ENCODE measurements at places on chromosomes 1 and 21.

DNA sequence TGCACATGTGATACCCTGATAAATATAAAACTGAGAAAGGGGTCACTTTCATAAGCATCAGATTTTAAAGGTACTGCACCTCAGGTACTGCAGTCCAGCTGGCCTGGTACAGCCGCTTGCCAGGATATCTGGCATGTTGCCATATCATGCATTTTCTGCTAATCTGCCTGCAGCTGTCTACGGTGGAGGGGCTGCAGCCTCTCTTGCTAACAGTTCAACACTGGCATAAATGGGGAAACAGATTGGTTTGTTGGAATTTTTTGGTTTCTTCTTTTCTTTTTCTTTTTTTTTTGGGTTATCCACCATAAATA lies 71.5 kb downstream of the MIS18A start:
- no peak for DNase-seq

GRCh38 chr1:93874025-93874651 lies 4.9 kb downstream of the DNTTIP2 start:
- no peak for DNase-seq

GRCh38 chr1:67175530-67176087 lies 9.4 kb downstream of the IL23R start:
- DNase-seq = no peak

DNA sequence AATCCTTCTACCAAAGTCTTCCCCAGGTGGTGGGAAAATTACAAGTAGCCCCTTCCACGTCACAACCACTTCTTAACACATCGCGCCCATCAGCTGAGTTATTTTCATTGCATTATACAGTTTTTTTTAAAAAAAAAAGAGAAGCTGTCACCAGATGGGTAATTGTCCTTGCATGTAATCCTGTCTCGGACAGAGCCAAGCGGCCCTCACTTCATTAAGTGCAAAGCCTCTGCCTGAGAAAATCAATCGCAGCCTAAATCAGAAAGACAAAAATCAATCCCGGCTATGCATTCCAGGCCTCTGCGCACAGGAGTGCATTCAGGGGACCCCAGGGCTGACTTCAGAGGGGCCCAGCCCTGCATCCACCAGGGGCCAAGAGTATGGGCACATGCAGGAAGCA lies 538.9 kb downstream of the NPHP4 start:
- DNase-seq = no peak

- no peak for DNase-seq
Observed at GRCh38 chr21:45475797-45476570, 66.3 kb downstream of the SLC19A1 start.

- no peak for DNase-seq
Observed at GRCh38 chr1:65495137-65495536, 74.7 kb downstream of the LEPR start.

DNA sequence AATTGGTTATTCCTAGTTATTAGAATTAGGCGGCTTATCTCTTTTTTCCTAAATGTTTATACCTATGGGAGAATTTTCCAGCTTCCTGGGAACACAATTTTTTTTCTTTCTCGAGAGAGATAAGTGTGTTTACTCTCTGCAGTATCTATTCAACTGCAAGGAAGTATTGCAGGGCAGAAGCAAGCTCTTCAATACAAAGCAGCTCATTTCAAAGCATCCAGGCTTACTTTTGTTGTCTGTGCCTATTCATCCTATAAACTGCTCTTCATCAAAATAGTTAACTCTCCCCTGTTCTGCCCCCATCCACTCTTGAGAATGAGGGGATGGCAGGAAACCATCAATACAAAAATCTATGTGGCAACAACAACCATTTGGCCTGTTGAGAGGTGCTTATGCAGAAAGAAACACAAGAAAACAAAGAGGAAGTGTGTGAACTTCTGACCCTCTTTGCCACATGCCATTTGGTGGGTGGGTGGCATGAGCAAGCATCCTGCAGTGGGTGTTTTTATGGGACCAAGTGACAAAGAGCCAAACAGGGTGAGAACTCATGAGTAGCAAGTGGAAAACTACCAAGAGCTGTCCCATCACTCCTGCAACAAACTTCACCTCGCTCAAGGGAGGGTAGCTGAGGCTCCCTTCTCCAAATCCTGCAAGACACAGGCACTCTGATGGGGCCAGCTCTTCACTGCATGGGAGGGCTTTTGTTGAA lies 50.6 kb upstream of the MRPS6 start:
- DNase-seq = no peak

GRCh38 chr1:111618081-111618480 lies 1.5 kb upstream of the RAP1A start:
- no peak for DNase-seq

GRCh38 chr1:110549831-110550230 lies 30.9 kb upstream of the KCNA10 start:
- no peak for DNase-seq

DNA sequence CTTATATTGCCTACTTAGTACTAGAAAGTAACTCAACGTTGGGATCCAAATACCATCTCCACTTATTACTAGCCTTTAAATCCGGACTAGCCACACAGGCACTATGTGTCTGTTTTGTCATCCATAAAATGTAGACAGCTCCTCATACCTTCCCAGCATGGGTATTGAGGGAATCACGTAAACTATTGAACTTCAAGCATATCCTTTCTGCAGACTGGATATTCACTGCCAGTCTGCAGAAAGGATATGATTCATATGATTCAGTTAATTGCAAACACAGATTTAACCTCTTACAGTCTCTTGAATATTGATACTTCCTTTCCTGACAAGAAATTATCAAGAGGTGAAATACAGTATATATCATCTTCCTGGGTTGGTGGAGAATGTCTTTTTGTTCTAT lies 186.0 kb downstream of the LEPR start:
- DNase-seq = no peak

GRCh38 chr21:34609933-34610549 lies 4.9 kb downstream of the RCAN1 start:
- DNase-seq = no peak

- no peak for DNase-seq
Observed at GRCh38 chr1:70038025-70038424, 167.4 kb downstream of the LRRC40 start.

DNA sequence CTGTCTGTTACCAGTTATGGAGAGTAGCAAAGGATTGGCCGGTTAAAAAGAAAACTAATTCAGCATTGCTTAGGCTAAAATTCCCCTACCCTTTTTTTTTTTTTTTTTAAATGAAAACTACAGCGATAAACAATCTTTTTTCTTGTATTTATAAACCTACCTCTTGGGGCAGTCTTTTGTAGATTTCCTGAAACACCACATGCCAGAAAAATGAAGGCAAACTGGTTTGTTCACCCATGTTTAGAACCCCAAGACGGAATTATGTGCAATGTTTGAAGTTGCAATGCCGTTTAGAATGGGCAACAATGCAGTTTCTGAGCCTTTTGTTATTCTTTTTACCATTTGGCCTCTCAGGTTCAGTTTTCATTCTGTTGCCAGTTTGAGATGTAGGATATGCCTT lies 59.1 kb downstream of the PRDM2 start:
- DNase-seq = no peak

GRCh38 chr1:64171797-64172281 lies 31.6 kb upstream of the UBE2U start:
- no peak for DNase-seq

GRCh38 chr1:12380326-12381249 lies 150.8 kb downstream of the VPS13D start:
- no peak for DNase-seq

- no peak for DNase-seq
Observed at GRCh38 chr1:61447968-61448430, 276.9 kb downstream of the TM2D1 start.

- no peak for DNase-seq
Observed at GRCh38 chr1:46969014-46969619, 27.8 kb upstream of the CYP4A11 start.

GRCh38 chr1:9766759-9767442 lies 56.9 kb downstream of the CLSTN1 start:
- peak; percentile 91 for DNase-seq

DNA sequence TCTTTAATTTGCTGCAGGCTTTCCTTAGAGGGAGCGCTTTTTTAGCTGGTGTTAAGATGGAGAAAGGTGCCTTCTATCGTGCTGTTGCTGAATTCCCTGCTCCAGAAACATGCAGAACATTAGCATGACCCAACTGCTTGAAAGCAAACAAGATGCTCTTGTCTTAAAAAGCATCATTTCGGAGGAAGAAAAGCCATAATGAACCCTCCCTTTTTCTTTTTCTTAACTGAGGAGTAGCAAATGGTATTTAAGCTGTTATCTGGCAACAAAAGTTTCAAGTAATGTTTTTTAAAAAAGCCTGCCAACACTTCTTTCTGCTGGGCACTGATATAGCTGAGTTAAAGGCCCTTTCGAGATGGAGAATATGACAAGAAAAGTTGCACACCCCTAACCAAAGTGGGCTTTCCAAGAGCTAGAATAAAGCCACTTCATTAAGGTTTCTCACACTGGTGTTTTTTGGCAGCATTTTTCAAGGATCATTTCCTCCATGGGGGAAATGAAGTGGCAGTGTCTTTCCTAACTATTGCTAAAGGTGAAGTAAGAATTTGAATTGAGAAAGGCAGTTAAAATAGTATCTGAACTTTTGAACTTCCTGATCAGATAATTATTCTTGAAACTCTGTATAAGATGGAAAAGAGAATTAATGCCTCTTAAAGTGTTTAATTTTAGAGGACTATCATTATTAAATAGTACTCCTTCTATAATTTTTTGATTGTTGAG lies 38.8 kb downstream of the ST6GALNAC5 start:
- no peak for DNase-seq

DNA sequence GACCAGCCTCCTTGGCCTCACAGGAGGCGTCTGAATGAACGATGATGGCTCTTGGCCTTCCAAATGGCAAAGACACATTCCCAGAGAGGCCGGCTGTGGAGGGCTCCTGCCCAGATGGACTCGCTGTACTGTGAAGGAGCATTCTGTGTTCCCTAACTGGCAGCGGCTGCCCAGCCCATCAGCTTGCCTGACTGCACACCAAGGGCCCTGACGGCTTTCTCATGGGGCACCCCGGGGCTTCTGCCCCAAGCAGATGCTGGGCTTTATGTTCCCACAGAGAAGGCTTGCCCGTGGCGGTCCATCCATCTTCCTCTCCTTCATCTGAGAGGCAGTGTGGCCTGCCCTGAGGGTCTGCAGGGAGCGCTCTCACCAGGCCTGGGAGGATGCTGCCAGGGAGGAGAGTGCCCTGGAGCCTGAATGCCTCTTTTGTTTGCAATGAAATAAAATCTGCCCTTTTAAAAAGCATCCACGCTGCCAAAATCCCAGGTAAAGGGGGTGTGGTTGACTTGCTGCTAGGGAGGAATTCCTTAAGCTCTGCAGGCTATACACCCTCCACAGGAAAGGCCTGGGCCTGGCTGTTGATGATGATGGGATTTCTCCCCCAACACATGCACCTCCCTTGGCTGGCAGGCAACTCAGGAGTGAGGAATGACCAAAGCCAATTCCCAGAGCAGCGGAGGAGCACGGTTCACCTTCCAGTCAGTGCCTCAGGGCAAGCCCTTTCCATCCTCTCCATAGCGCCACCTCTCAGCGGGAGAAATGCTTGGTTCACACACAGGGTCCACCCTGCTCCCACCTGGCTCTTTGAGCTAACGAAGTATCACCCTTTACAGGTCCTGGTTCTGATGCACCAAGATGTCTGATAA lies 84.6 kb upstream of the SSX2IP start:
- DNase-seq = no peak

- no peak for DNase-seq
Observed at GRCh38 chr1:157095551-157095950, 4.1 kb downstream of the ETV3L start.

GRCh38 chr1:29121936-29122681 lies 1.6 kb downstream of the TMEM200B start:
- no peak for DNase-seq

DNA sequence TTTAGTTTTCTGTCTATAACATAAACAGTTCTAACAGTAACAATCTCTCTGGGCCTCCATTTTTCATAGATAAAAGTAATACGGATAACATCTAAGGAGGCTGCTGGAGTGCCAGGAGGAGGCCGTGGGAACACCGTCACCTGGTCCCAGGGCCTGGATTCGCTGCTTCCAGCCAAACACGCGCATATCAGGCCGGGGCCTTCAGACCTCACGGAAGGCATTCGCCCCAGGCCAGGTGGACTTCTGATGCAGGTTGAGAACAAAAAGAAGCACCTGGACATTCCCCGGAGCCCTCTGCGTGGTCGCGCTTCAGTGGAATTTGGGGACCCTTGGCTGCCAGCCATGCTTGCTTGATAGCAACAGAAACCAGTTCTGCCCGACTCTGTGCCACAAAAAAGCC lies 113.1 kb upstream of the GUCA2B start:
- DNase-seq = no peak

- no peak for DNase-seq
Observed at GRCh38 chr1:201505503-201505890, 1.4 kb downstream of the CSRP1 start.

GRCh38 chr21:42429856-42430255 lies 26.2 kb downstream of the UBASH3A start:
- no peak for DNase-seq

- no peak for DNase-seq
Observed at GRCh38 chr1:153976819-153977249, 640 bp downstream of the JTB start.

GRCh38 chr1:109570414-109570813 lies 22.0 kb downstream of the GNAI3 start:
- no peak for DNase-seq

GRCh38 chr1:89070509-89070908 lies 5.5 kb upstream of the GBP1 start:
- DNase-seq = no peak

- peak; percentile 94 for DNase-seq
Observed at GRCh38 chr1:40691538-40692428, at the start of gene NFYC. Gene NFYC (plus strand): TSS chr1:40691704. CDS start chr1:40738844, 47,140 bp downstream.

DNA sequence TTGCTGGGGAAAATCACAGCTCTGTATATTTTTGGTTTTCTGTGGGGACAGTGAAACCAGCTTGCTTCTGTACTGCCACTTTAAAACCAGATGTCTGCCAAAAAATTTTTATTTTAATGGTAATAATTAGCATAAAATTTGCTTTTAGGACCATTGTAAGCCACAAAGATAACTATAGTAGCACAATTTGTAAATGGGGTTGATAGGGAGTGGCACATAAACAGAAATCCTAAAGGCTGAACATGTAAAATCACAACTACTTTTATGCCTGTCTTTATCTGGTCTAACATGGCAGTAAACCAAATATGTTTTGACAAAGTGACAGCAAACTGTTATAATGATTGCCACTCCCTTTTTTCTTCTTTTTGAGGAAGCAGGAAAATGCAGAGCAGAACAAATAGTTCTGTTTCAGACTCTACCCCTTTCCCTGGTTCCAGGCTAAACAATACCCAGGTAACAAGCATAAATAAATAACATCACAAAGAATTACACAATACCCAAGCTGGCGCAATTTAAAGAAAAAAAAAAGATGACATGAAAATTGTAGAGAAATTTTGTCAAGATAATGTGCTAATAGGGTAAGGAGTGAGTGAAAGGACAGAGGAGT lies 24.0 kb upstream of the CCDC181 start:
- DNase-seq = no peak

- no peak for DNase-seq
Observed at GRCh38 chr1:91684481-91685196, 184.0 kb downstream of the CDC7 start.
